ENCODE measurements at places on chromosomes 12 and 14.

DNA sequence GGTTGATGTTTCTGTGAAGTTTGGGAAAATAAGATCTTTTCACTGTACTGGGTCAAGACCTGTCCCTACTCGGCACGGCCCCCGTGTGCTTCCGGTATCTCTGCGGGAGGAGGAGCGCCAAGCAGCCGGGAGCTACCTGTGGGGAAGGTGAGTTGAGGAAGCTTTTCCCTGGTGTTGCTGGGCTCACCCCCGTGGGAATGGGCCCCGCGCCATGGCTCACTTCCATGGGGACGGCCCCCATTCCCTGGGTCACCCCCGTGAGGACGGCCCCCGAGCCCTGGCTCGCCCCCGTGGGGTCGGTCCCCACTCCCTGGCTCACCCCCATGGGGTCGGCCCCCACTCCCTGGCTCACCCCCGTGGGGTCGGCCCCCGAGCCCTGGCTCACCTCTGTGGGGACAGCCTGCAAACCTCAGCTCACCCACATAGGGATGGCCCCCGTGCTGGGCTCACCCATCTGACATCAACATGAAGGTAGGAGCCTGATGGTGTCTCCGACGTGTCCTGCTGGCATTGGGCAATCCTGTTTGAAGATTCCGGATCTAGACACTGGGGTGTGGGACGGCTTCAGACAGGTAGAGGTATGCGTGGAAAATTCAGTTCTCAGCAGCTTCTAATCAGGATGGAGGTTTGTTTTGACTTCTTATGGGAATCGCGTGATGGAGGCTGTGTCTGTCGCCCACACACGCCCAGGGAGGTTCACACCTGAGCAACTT is 9.1 kb downstream of the LRCOL1 start:
- no peak for DNase-seq

DNA sequence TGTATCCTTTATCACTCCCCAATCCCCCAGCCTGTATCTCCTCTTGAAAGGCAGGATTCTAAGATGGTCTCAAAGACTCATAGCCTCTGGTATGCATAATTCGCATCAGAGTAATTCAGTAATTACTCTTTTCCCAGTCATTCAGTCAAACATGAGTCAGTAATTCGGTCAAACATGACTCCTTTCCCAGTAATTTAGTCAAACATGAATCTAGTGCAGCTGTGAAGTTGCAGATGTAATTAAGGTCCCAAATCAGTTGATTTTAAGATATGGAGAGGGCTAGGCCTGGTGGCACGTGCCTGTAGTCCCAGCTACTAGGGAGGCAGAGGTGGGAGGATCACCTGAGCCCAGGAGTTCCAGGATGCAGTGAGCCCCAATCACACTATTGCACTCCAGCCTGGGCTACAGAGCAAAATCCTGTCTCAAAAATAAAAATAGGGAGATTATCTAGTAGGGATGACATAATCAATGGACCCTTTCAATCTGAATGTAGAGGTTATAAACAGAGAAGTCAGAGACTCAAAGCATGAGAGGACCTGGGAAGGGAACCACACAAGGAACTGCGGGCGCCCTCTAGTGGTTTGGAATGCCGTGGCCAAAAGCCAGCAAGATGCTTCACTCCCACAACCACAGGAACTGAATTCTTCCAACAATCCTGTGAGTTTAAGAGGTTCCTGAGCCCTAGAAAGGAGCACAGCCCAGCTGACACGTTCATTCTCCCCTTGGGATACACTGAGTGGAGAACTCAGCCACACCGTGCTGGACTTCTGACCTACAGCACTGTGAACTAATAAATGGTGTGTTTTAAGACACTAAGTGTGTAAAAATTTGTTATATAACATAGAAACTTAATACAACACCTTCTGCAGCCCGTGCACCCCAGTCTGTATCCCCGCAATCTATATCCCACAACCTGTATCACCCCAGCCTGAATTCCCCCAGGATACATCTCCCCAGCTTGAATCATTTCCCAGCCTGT is 14.3 kb upstream of the ARMH4 start:
- peak; percentile 90 for DNase-seq

DNA sequence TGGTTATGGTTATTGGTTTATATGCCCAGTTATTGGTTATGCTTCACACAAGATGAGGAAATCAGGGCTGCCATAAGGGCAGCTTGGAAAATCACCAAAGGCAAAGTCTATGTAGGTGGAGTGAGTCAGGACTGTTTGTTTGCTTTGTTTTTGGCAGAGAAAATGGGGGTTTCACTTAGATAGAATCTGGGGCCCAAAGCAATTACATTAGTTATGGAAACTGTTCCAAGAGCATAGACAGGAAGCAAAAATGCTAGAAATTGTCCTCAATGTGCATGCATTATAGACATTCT is 2.2 kb downstream of the VAMP1 start:
- DNase-seq = no peak

- DNase-seq = no peak
These were observed 79.2 kb upstream of the MDM1 start for GRCh38 chr12:68411371-68411770.

DNA sequence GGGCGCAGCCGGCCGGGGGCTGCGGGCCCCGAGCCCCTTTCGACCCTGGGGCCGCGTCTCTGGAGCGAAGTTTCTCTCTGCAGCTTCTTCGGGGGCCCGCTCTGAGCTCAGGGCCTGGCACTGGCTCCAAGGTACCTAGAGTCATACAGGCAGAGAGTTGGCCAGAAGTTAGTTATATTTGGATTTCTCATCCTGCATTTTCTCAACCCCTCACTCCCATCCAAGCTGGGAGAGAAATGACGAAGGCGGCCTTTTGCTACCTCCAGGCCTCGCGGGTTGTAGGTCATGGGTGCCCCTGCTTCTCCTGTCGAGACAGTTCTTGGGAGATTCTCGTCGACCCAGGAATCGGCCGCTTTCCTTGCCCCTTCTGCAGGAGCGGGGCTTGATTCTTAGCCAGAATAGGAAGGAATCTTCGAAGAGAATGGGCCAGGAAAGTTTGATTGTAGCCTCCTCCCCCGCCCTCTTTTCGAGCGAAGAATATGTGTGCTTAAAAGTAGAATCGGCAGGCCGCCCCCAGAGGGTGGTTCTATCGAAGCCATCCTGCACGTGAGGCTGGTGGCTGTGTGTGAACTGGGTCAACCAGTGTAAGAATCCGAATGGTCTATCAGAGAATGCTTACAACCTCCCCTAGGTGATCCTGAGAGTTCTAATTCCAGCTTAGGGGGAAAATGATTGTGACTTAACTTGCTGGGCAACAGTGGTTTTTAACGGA is 785 bp downstream of the MLEC start:
- peak; percentile 66 for DNase-seq

DNA sequence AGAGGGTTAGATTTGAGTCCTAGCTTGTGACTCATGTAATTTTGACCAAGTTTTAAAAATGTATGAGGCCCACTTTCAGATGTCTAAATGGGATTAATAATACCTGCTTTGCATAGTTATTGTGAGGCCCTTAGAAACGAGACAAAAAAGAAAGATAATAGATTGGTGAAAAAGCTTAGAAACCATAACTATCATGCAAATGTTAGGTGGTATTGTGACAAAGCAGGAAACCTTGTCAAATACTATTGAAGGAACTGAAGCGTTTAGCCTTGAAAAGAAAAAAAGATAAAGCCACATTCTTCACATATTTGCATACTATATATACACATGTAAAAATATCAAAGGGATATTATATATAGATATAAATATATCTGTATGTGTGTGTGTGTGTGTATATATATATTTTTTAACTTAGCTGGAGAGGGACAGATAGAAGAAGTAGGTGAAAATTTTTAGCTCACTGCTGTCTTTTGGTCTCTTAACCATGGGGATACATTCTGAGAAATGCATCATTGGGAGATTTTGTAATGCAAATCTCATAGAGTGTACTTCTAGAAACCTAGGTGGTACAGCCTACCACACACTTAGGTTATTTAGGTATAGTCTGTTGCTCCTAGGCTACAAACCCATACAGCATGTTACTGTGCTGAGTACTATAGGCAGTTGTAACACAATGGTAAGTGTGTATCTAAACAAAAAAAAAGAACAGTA is 270.3 kb downstream of the CCDC91 start:
- DNase-seq = no peak

DNA sequence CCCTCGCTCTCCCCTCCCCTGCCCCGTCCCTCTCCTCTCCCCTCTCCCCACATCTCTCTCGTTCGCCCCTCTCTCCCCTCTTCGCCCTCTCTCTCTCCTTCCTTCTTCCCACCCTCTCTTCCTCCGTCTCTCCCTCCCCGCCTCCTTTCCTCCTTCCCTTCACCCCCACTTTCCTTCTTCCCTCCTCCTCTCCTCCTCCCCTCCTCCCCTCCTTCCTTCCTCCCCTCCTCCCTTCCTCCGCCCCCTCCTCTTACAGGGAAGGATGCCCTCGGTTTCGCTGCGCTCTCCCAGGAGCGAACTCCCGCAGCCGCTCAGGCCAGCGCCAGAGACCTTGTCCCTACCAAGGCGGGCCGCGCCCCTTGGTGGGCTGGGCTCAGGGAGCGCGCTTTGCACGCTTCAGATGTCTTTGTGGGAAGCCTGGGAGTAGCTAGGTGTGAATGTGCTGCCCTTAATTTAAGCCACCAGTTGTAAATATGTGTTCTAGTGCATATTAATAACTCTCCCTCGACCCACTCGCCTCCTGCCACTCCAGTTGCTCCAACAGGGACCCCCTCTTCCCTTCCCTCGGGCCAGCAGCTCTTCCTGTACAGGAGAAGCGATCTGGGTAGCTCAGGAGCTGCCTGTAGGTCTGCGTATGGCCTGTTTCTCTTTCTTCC is 13.3 kb upstream of the MAP3K9 start:
- no peak for DNase-seq

GRCh38 chr12:131413471-131413870 is 297.4 kb upstream of the SFSWAP start:
- DNase-seq = no peak

- no peak for DNase-seq
These were observed 107.4 kb upstream of the NAV3 start for GRCh38 chr12:77723308-77723707.

- DNase-seq = no peak
These were observed 20.5 kb downstream of the ZDHHC22 start for GRCh38 chr14:77120771-77121743.

DNA sequence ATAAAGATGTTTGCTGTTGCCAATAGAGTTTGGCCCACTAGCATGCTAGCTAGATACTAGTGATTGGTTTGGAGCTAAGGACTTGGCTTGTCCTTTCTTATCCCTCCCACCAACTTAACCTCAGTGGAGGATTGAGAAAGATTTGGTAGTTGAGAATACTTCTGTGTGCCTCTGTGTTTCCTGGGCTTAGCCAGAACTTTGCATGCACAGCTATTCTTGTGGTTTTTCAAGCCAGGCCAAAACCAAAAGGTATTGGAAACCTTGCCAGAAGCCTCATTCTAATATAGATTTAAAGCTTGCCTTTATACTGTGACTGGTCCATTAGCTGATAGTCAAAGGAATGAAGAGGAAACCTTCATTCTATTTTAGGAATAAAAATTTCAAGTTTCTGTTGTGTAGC is 188.5 kb downstream of the CCDC91 start:
- no peak for DNase-seq

GRCh38 chr14:101124815-101125214 is 221.3 kb upstream of the RTL1 start:
- DNase-seq = peak; percentile 42

DNA sequence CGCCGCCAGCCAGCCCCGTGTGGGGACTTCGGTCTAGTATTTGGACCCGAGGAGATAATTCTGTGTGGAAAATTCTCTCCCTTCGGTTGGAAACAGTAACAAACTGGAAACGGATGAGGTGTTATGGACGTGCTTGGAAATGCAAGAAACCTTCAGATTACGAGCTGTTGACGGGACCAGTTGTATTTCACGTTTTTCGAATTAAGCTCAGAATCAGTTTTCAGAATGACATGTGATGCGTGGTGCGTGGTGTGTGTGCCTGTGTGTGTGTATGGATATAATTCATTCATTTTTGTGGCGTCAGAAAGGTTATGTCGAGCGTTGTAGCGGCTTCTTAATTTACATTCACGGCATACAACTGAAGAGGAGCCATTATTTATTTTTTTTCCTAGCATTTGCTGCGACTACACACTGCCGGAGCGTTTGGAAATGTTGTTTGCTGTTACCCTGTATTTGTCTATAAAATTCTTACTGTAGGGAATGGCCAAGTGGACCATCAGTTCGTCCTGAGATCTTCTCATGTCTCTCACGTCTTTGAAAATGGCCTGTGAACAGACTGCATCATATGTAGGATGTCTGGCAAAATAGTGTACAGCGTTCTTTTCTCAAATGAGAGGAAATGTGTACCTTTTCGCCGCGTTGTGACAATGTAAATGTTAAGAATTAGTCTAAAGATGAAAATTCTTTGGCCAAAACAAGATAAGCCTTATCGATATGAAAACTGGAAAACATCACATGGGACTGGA is 1.3 kb downstream of the TRAF3 start:
- no peak for DNase-seq

GRCh38 chr12:51907856-51908425 is 637 bp downstream of the ACVRL1 start:
- peak; percentile 63 for DNase-seq

- DNase-seq = no peak
These were observed 24.9 kb upstream of the SPPL3 start for GRCh38 chr12:120928864-120929652.

DNA sequence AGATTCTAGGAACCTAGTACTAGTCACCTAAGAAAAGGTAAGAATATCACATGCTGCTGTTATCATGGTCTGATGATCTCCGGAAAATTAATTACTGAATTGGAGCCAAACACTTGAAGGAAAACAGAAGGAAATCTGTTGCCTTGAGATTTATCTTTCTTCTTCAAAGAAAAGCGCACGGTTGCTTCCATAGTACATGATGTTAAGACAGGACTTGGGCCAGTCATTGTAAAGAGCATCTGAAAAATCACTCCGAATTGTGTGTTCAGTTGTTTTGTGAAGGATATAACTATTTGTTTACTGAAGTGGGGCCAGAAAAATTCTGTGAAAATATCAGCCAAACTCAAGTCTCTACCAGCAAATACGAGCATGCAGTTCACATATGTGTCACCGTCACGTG is 134.9 kb upstream of the FOXN3 start:
- no peak for DNase-seq

- DNase-seq = no peak
These were observed 94.3 kb downstream of the FUT8 start for GRCh38 chr14:65506801-65507200.

DNA sequence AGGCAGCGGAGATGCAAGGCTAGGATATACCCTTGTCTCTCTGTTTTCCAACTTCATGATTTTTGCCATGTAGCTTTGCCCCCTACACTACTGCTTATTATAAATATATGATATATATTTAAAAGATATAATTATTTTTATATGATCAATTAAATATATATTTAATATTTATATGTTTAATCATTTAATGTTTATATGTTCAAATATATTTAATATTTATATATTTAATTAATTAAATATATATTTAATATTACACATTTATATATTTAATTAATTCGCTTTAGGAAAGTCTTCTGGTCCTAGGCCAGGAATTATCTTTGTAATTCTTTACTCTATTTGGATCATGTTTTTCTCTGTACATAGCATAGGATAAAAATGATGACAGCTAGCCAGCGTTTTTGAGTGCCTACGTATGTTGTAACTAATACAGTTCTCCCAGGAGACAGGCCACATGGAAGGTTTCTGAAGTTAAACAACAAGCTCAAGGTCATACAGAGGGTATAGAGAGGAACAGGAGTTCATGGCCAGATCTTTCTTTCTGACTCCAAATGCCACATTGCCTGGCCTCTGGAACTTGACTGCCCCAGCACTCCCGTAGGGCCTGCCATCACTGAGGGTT is 192.5 kb downstream of the KCNA5 start:
- DNase-seq = no peak
